ENCODE measurements at places on chromosomes 6 and 20.
A peak's percentile ranks its signal among the peaks of the same experiment; 100 is the strongest.

DNA sequence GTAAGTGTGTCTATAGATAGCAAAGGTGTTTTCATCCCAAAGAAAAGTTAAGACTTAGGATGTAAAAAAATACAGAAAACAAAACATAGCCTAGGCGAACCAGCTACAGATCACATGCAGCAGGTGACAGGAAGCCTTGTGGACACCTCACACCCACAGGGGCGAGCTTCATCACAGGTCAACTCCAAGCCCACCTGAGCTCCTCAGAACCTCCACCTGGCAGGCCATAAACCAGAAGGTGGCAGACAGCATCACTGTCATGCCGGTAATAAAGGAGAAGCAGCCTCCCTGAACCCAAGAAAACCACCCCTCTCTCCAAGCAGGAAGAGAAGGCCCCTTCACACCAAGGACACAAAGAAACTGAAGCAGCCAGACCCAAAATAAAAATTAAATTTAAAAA is 1.0 kb downstream of the RALGAPA2 start:
- DNase-seq = no peak

DNA sequence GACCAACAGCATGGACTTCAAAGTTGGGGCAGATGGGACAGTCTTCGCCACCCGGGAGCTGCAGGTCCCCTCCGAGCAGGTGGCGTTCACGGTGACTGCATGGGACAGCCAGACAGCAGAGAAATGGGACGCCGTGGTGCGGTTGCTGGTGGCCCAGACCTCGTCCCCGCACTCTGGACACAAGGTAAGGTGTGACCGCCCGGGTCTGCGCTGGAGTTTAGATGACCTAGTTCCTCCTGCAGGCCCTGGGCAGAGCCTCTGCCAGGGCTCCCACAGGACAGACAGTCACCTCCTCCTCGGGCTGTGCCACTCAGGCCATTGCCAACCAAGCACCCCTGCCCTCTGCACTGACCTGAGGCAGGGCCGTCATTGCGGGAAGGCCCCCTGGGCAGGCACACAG is 322.1 kb downstream of the TAF4 start:
- no peak for DNase-seq

DNA sequence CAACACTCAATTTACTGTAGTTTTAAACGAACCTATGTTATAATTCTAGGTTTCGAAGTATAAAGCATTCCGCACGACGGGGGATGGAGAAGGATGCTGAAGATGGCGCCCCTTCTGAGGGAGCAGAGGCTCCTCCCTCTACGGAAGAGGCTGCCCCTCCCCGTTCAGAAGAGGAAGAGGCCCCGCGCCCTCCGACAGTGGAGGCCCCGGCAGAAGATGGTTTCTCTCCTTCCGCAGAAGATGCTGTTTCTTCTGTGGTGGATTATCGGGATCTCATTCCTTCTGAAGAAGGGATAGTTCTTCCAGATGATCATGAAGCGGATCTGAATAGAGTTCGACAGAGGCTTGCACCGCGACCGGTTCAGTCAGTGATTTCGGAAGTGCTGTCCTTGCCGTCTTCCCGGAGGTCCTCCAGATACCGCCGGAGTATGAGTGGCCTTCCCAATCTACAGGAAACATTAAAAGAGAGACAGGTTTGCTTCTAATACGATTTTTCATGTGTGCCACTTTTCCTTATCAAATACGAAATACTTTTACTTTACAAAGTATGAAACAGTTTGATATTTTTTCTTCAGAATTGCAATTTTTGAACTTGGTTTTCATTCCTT is 7.7 kb downstream of the DNAH8 start:
- no peak for DNase-seq

DNA sequence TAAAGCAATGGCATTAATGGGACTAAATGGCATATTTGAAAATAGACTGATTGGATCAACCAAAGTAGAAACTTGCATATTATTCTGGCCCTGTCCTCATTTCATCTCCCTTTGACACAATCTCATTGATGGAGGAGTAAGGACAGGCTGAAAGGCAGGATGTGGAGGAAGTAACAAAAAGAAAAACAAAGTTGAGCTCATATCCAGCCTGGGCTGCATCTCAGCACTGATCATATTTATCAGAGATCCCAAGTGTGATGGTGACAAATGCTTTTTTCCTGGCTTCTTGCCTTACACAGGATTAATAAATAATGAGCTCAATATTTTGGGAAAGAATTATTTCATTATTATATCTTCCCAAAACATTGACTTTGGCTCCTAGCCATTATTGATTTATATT is 622.7 kb downstream of the CD109 start:
- DNase-seq = no peak

DNA sequence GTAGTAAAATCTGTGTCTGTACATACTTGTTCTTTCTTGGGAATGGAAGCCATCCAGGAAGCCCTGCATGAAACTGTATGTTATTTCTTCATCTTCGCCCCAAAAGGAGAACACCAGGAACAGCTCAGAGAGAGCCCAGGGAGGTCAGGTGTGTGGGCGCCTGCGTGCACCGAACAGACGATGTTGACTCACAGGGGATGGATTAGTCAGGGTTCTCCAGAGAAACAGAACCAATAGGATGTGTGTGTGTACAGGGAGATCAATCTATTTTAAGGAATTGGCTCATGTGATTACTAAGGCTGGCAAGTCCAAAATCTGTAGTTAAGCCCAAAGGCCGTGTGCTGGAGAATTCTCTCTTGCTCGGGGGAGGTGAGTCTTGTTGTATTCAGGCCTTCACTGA is 45.7 kb downstream of the RNASET2 start:
- DNase-seq = no peak

GRCh38 chr6:104409913-104410312 is 449.8 kb downstream of the HACE1 start:
- DNase-seq = no peak

DNA sequence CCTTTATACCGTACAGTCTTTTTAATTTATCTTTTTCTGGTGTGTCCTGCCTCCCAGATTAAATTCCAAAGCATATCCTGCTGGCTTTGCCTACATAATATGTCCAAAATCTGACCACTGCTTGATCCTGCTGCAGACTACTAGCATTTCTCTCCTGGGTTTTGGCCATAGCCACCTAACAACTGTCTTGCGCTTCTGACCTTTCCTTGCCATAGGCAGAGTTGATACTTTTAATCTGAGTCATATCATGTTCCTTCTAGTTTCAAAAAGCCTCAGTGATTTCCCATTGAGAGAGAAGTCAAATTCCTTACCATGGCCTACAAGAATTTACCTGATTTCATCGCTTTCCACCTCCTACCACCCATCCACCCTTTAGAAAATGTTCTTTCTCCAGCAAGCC is 104.8 kb downstream of the BCKDHB start:
- no peak for DNase-seq

DNA sequence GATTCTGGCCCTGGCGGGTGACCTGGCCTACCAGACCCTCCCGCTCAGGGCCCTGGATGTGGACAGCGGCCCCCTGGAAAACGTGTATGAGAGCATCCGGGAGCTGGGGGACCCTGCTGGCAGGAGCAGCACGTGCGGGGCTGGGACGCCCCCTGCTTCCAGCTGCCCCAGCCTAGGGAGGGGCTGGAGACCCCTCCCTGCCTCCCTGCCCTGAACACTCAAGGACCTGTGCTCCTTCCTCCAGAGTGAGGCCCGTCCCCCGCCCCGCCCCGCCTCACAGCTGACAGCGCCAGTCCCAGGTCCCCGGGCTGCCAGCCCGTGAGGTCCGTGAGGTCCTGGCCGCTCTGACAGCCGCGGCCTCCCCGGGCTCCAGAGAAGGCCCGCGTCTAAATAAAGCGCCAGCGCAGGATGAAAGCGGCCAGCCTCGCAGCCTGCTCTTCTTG is 868 bp upstream of the SLC2A4RG start:
- no peak for DNase-seq

DNA sequence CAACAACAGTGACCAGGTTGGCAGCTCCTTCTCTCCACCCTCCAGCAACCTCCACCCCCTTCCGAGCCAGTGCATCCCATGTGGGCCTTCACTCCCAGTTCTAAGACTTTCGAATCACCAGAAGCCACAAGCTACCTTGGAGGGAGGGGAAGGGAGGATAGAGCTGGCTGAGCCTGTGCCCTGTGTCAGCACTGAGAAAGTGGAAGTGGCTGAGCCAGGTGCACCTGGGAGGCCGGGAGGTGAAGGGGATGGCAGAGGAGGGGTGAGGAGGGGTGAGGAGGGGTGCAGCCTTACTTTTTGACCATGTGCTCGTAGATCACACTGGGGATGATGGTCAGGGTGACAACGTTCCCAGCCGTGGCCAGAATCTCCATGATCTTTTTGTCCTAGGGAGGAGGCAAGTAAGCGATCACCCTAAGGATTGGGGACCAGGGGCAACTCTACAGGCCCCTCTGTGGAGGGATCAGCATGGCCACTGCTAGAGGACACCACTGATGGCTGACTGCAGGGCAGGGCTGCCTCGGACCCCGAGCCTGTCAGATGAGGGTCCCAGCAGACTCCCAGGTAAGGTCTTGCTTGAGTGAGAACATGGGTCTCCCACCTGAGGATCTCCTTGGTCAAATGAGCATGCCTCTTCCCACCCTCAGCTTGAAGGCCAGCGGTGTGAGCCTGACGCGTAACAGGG is 18.3 kb downstream of the SDCBP2 start:
- no peak for DNase-seq

GRCh38 chr6:135183532-135184440 is 2.7 kb downstream of the MYB start:
- no peak for DNase-seq

GRCh38 chr6:4049246-4049645 is 29.7 kb downstream of the FAM217A start:
- DNase-seq = no peak

DNA sequence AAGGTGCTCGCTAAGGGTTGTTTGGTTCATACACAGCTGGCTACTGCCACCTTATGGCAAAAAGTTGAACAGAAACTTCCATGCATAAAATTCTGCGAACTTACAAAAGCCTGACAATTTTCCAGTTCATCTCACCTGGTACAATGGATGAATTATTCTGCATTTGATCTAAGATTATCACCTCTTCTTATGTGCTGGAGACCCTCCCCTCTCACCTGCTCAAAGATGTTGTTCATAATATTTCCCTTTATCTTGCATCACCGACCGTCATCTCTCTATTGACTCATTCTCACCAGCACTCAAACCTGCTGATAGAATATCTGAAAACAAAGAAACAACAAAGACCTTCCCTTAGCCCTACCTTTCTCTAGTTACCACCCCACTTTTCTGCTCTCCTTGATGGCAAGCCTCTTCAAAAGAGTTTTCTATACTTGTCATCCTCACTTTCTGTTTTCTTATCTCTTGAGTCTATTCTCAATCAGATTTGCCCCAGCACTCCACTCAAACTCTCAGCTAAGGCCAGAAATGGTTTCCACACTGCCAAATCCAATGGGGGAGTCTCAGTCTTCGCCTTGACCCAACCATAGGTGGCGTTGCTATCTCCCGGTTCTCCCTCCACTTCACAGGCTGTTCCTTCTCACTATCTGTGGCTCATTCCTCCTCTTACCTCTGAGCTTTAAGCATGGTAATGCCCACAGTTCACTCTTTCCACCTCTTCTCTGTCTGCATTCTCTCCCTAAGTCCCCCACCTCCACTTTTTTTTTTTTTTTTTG is 25.8 kb downstream of the SNRNP48 start:
- no peak for DNase-seq

GRCh38 chr6:143937668-143937970 is 70.4 kb downstream of the PLAGL1 start:
- no peak for DNase-seq

GRCh38 chr6:23650676-23651075 is 475.3 kb upstream of the NRSN1 start:
- DNase-seq = peak; percentile 25

- no peak for DNase-seq
These were observed at the start of gene RREB1 for GRCh38 chr6:7107578-7108195. Gene RREB1 (plus strand): TSS chr6:7107961. CDS start chr6:7181912, 73,951 bp downstream.

GRCh38 chr20:37997516-37997915 is 35.7 kb downstream of the TTI1 start:
- no peak for DNase-seq

GRCh38 chr6:158313989-158314388 is 1.7 kb downstream of the TULP4 start:
- DNase-seq = peak; percentile 83

GRCh38 chr6:138512609-138513008 is 13.3 kb upstream of the NHSL1 start:
- DNase-seq = no peak

GRCh38 chr20:19969507-19970255 is 47.5 kb upstream of the NAA20 start:
- DNase-seq = no peak

GRCh38 chr6:29943053-29943966 is 978 bp downstream of the HLA-A start:
- no peak for DNase-seq

DNA sequence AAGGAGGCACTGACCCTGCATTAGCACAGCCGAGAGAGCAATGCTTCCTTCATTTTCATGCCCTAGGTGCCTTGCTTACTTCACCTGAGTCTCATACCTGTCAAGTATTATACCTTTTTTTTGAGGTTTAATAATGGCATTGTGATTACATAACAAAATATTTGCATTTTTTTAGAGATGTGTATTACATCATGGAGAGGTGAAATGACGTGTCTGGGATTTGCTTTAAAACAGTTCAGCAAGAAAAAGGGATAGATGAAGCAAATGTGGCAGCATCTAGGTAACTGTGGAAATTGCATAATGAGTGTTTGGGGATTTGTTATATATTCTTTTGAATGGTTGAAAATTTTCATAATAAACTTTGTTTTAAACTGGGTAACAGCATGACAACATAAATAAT is 48.9 kb downstream of the NKX2-2 start:
- DNase-seq = no peak

DNA sequence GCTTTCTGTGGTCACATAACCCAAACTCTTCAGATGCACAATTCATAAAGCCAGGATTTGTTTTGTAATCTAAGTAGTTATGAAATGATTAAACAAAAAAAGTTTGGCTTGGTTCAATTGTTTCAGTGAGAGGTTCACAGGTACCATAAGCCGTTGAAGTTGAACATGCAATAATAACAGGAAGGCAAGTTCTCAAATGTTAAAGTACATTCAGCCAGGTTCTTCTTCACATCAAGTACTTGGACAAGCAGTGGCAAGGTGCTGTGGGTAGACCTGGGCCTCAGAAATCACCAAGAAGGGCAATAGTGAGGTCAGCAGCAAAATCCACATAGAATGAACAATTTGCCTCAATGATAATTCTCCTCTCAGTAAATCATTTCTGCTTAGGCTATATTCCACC is 175.5 kb downstream of the EPM2A start:
- no peak for DNase-seq

- no peak for DNase-seq
These were observed 14.4 kb upstream of the MAS1L start for GRCh38 chr6:29502181-29502580.

DNA sequence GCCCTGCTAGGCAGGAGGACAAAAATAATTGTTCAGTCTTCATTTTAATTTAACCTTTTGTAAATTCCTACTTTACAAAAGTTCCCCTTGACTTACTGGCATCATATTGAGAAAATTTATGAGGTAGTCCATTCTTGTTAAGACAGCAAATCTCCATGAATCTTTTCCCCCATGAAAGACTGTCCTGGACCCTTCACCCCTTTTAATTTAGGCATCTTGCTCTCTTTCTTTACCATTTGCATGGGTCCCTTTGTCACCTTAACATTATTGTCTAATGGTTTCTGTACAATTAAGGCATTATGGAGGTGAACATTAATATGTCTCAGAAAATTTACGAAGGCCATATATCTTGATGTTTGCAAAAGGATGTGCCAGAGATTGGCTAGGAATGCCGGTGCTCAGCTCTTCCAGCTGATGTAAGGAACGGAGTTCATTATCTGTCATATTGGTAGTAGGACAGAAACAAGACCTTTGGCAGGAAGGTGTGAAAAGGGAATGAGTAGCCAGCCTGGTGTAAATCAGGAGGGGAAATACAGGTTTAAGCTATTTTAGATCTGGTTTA is 382.8 kb upstream of the TSHZ2 start:
- DNase-seq = no peak

GRCh38 chr6:18062733-18063132 is 59.7 kb downstream of the NHLRC1 start:
- no peak for DNase-seq
